ENCODE measurements at places on chromosomes 3 and 15.

GRCh38 chr15:64141798-64142512 lies 9.6 kb upstream of the SNX22 start:
- no peak for DNase-seq

GRCh38 chr3:9430733-9431132 lies 33.3 kb downstream of the SETD5 start:
- no peak for DNase-seq

- no peak for DNase-seq
Measured at GRCh38 chr15:43275740-43276562, 9.2 kb upstream of the TGM5 start.

DNA sequence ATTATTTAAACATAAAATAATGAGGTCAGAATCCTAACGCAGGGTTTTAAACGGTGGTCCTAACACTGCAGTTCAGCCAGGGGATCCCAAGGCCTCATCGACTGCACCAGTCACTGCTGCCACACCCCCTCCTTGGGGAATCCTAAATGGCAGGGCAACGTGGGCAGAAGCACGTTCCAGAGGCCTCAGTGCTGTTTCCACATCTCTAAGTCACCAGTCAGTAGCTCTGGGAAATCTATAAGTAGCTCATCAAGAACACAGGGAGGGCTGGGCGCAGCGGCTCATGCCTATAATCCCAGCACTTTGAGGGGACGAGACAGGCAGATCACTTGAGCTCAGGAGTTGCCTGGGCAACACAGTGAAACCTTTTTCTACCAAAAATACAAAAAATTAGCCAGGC lies 47.5 kb downstream of the PRTG start:
- DNase-seq: no peak

- DNase-seq: no peak
Measured at GRCh38 chr15:33730815-33731214, 237.5 kb upstream of the CHRM5 start.

GRCh38 chr3:59769127-59769750 lies 719.4 kb upstream of the CFAP20DC start:
- no peak for DNase-seq

DNA sequence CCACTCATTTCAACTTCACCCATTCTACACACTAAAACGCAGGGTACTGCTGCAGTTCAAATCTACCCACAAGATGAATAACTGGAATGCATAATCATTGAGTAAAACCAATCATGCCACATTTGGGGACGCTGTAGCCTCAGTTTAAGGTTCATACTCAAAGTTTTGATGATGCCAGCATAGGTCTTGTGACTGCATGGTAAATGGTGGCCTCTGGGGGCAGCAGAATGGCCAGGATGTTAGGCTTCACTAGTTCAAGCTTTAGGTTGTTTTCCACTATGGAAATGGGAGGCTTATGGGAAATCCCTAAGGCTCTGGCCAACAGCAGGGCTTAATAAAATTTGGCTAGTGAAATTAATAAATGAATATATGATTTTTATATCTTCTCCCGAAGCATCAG lies 104.3 kb upstream of the TSC22D2 start:
- no peak for DNase-seq

DNA sequence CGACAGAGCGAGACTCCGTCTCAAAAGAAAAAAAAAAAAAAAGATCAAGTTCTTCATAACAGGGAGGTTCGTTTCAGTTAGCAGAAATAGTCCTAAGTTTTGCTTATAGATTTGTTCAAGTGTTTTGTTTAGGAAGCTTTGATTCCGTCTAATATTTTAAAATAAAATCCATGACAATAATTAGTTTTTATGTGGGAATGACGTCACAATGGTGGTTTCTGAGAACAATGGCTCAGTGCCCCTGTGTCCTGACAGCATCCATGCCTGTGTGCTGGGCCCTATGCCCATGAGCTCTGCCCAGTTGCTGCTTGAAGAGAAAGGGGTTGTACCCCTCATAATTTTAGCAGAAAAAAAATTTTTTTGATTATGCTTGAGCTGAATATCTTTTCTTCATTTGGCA lies 134.0 kb downstream of the SST start:
- no peak for DNase-seq

DNA sequence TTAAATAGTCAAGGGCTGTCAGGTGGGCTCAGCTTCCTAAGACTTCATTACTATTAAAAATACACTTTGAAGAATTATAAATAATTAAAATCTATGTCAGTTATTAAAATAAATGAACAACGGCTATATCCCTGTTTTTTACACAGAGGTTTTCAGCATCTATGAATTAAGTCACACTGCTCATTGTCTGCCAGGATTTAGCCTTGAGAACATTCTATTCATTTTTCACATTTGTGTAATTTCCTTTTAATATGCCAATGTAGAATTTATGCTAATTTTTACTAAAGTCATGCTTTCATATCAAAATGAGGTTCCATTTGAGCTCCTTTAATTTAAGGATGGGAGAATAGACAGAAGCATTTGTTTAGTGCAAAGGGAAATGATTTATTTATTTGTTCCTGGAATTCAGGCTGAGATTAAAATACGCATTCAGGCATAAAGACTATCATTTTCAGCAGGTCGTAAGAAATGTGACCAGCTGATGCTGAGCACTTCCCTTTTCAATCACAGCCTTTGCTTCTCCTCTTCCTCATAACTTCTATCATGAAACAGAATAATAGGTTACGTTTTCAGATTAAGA lies 345.1 kb downstream of the MFSD1 start:
- no peak for DNase-seq

DNA sequence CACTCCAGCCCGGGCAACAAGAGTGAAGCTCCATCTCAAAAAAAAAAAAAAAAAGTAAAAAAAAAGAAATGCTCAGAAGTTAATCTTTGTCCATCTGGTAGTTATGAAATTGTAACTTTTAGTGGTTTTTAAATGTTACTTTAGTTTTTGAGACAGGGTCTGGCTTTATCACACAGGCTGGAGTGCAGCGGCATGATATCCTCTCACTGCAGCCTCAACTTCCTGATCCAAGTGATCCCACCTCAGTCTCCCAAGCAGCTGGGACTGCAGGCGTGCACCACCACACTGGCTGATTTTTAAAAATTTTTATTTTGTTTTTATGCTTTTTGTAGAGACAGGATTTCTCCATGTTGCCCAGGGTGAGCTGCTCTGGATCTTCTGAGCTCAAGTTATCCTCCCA lies 1.3 kb downstream of the RNU5B-1 start:
- no peak for DNase-seq

DNA sequence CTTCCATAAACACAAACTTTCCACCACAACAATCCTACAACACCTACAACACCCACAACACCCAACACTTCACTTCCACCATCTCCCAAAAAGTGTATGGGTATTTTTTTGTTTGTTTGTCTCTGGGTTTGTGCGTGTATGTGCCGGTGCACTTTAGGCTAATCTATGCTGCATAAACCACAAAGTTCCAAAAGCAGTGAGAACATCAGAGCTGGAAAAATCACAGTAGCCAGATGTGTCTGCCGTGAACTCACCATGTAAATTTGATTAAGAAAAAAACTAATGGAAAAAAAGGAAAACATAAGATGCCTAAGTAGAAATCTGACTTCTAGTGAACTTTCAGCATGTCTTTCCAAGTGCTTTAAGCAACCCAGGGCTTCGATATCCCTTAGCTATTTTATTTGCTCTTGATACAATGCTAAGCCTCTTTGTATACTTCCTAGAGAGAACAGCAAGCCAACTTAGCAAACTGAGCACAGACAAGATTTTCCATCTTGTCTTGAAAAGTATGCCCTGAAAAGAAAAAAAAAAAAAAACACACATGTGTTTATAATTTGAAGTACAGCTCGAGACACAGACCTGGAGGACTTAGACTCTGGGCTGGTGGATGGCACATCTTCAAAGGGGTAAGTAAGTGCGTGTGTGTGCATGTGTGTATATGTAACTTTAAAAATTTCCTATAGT lies 91.4 kb downstream of the WWTR1 start:
- DNase-seq: no peak

- DNase-seq: no peak
Measured at GRCh38 chr3:32448686-32449474, 53.8 kb downstream of the CMTM6 start.

DNA sequence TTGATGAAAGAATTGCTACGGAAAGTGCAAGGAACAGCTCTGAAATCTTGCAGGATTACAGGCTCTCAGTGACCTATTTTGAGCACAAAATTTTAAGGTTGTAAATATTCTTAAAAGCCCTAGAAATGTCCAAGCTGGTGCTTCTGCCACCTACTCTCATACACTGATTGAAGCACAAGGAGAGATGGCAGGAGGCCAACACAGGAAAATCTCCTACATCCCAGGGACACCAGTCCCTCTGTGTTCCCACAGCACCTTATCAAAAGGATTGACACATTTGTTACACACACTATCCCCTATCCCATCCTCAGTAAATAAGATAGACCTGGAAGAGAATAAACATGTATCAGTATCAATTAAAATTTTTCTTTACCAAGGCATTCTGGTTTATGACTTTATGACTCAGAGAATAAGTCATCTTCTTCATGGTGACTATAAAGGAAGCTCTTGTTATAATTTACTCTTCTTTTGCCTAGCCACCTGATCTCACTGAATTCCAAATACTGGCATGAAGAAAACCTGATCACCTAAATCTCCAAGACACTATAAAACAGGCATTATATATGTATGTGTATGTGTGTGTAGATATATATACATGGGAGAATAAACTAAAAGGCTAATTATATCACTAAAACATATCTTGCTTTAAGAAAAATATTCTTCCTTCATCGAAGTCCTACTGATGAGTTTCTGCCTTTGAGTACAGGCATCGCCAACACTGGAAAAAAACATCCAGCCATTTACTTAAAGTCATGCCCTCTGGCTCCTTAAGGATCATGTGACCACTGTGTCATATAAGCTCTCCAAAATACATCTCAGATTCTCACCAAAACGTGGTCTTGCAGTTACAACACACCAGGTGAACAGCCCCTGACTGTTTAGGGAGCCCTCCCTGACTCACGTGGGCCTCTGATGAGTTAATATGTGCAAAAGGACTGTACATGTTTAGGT lies 208.1 kb upstream of the NR2F2 start:
- DNase-seq: no peak

GRCh38 chr3:34183611-34184340 lies 385.3 kb downstream of the PDCD6IP start:
- no peak for DNase-seq

DNA sequence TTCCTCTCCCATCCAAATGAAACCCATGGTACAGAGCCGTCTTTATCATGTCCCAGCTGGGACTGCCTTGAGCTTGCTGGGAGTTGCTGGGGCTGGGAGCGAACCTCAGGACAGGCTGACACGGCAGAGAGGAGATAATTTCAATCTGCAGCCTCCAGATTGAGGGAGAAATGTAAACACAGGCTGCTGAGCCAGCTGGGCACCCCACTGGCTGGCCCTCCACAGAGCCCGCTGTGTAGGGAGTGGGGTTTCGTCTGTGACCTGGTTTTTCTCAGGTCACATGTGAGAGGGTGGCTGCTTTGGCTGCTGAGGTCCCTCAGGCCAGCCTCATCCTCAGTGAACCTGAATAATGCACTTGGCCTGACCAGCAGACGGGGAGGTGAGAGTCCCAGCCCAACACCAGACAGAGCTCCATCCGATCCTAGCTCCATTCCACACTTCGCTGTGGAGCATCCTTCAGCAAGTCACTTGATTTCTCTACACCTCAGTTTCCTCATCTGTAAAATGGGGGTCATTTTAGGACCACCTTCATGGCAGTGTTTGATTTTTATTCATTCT lies 121.6 kb upstream of the MRPS22 start:
- DNase-seq: no peak

- no peak for DNase-seq
Measured at GRCh38 chr3:129662191-129662608, 55.7 kb upstream of the PLXND1 start.

GRCh38 chr3:81465510-81466200 lies 295.8 kb downstream of the GBE1 start:
- no peak for DNase-seq

DNA sequence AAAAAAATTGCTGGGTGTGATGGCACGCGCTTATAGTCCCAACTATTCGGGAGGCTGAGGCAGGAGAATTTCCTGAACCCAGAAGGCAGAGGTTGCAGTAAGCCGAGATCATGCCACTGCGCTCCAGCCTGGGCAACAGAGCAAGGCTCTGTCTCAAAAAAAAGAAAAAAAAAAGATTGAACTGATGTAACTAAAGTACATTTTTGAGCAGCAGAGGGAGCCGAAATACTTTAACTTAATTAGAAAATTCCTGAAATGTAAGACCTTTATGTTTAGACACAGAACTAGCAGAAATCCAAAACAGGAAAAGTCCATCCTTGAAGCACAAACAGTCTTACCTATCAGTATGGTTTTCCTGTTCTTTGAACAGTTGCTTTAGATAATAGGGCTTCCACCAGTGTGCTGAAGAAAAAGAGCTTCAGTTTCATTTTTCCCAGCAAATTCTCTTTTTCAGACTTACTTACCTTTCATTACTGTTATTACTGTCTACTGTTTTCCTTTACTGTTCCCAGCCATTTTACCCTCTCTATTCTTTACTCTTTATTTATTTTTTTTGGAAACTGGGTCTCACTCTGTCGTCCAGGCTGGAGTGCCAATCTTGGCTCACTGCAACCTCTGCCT lies 33.4 kb upstream of the ZNF609 start:
- no peak for DNase-seq

DNA sequence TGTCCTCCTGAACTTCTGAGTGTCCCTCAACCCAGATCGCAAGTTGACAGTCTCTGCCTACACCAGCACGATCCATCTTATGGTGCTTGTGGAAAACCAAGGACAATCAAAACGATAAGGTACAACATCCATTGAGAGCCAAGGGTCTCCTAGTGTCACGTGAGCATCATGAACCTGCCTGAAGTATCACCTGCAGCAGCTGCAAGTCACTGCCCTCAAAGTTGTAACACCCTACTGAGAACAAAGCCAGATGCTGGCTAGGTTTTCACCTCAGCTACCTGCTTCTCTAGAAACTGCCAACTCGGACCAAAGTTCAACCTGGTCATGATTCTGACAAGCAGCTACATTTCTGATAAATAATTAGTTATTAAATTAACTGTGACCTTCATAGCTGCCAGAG lies 17.5 kb downstream of the C2CD4B start:
- no peak for DNase-seq

Data from GOT3 (cell line).